ENCODE measurements at places on chromosomes 12 and 14.

GRCh38 chr14:98195256-98195655 is 1076.7 kb downstream of the BCL11B start:
- DNase-seq, result peak; percentile 17

- peak; percentile 45 for DNase-seq
Observed at GRCh38 chr12:3351731-3352130, 139.3 kb upstream of the PRMT8 start.

DNA sequence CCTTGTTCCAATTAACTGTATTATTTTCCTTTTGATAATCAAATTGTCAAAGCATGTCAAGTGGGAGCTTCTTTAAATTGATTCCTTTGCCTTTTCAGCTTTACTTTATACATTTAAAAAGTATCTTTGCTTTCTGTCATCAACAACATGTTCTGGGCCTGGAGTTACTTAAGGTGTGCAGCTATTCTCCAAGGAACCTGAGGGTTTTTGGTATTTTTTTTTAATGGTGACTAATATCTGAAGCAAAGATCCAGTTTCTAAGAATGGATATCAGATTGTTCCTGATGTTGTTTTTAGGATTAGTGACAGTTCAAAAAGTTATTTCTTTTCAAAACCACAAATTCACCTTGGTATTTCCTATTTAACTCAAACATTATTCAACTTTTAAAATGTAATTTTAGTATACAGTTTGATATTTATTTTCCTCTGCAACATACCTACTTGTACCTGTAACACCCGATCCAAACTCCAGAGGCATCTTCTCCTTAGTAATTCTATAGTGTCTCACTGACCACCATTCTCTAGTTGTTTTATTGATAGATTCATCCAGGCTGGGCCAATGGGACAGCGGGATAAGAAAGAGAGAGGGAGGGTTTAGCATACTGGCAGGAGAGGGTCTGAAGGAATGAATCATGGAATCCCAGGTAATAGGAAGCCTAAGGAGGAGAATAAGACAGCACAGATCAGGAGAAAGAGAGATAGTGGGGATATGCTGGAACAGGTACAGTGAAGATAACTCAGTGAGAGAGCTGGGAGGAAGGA is 3.1 kb downstream of the CBLN3 start:
- DNase-seq, result no peak

GRCh38 chr14:33686856-33687255 is 264.0 kb downstream of the EGLN3 start:
- DNase-seq, result no peak

- DNase-seq, result no peak
Observed at GRCh38 chr12:123942911-123943648, 29.6 kb downstream of the CCDC92 start.

DNA sequence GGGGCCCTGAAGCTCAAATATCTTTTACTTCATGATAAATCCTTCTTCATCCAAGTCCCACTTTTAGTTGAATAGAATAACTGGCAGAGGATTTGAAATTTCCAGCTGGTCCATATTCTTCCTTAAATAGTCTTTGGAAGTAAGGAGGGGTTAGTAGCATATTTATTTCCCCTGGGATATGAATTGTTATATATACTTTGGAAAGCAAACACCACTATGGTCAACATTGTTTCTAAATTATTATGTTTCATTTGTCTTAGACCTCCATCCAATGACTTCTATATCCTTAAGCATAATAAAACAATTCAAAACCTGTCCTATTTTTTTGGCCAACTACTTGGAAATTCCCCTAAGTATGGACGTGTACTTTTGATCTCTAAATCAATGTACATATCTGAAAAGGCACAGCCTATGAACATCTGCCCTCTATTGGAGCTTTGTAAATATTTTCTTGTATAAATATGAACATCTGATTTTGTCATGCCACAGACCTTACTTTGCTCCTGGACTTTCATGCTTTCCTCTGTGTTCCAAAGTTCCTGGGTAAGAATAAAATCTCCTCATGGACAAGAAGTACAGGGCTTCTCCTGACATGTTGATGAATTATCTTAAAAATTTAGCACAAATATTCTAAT is 1212.0 kb downstream of the GALC start:
- no peak for DNase-seq

GRCh38 chr14:105090493-105091053 is 25.3 kb upstream of the GPR132 start:
- DNase-seq, result peak; percentile 59

DNA sequence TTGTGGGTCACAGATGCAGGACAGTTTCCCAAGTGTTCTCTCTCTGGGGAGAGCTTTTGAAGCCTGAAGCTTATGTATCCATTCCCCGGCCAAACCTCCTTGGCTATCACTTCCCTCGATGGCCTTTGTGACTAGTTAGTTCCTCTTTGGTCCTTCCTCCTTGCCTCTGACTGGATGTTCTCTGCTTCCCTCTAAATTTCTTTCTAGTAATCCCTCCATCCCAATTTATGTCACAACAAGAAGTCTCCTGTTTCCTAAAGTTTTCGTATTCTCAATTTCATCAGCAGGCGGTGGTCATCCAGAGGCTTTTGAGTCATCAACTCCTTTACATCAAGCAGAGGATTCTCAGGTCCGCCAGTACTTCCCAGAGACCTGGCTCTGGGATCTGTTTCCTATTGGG is 27.5 kb downstream of the A2ML1 start:
- DNase-seq, result no peak

GRCh38 chr14:49586673-49587460 is 687 bp upstream of the RPS29 start:
- peak; percentile 65 for DNase-seq

DNA sequence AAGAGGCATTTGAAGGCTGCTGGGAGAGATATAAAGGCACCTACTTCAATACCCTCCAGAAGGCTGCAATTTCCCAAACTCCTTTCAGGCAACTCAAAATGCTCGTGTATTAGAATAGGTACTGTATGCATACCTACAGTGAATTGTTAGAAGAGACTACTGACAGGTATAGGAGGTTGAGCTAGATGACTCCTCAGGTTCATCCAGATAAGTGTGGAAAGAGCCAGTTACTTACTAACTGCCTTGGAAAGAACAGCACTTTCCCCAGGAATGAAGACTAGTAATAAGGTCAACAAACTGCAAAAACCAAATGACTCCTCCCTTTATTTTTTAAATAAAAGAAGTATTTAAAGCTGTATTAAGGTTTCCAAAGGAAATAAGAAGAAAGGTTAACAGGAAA is 429.0 kb downstream of the MDGA2 start:
- DNase-seq, result no peak

DNA sequence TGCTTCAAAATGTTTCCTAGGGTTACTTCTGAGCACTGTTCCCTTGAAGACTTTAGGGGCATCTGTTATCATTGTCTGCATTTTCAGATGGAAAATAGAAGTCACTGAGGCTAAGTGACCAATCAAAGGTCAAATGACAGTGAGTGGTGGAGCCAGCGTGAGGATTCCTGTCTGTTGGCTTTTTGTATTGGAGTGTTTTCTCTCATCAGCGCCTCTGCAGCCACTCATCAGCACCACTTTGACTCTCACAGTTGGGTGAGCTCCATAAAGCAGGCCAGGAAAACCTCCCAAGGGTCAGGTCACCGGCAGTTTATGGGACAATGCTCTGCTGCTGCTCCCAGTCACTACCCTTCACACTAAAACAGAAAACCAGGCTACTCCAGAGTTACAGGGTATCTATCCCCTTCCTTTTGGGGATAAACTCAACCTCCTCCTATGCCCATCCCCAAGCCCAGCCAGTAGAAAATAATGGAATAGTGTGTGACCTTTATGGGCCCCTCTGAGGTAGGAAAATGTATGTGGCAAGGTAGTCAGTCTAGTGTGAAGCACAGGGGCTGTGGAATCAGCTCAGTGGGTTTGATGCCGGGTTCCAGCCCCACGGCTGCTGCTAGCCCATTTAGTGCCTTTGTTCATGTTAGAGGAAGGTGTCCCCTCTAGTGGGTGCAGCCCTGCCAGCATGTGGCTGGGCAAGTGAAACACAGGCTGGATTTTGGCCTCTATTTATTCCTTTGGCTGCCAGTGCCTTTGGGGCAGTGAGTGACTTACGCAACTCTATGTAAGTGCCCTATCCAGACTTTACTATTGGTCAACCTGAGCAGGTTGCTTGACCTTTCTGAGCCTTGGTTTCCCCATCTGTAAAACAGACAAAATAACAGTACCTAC is 133.8 kb upstream of the CPM start:
- no peak for DNase-seq

- DNase-seq, result no peak
Observed at GRCh38 chr14:32258336-32258993, 55.4 kb upstream of the RNU6-8 start.

- peak; percentile 39 for DNase-seq
Observed at GRCh38 chr12:124053851-124054250, 80.8 kb downstream of the ZNF664 start.

- no peak for DNase-seq
Observed at GRCh38 chr12:93766796-93767523, 89.8 kb downstream of the CRADD start.
